Activated naive CD4-positive, alpha-beta T cell (primary cell): ENCODE measurements at places on chromosomes 1 and 21.

DNA sequence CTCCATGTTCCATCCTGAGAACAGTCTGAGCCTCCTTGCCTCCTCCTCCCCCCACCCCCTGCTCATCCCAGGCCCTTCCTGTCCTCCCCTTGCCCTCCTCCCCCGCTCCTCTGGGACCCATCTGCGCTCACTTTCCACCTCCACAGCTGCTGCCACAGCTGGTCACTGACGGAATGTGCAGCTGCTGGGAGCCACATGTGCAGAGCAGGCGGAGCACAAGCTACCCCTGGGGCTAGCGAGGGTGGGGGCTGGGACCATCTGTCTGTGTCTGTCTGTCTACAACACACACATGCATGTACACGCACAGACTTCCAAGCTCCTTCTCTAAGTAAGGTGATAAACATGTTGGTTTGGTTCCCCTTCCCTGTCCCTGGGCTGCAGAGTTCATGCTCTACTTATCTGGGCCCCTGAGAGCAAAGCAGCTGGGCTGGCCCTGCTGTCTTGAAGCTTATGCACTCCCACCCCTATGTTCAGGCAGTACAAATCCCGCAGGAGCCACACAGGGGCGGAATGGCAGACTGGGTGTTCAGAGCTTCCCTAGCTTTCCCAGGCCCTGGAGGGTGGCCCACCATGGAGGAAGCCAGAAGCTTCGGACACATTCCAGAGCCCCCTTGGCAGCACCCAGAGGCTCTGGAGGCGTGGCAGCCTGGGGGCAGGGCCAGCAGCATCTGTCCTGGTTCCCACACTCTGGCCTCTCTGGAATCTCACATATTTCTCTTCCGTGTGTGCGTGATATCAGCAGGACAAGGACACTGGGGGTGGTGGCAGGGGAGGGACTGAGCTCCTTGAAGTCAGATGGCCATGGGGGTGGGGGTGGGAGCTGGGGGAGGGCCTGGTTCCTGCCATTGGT, 7.0 kb upstream of the HEYL start:
- DNase-seq, result no peak

GRCh38 chr1:198220428-198220827, 63.6 kb downstream of the NEK7 start:
- no peak for DNase-seq

- no peak for DNase-seq
Observed at GRCh38 chr1:206945779-206946178, 487 bp downstream of the PIGR start.

GRCh38 chr1:172946814-172947507, 103.8 kb downstream of the TNFSF18 start:
- DNase-seq, result no peak

- DNase-seq, result no peak
Observed at GRCh38 chr1:78079580-78079979, 33.8 kb downstream of the GIPC2 start.

GRCh38 chr1:206856674-206857464, 8.6 kb upstream of the IL20 start:
- no peak for DNase-seq

GRCh38 chr1:99781798-99782197, 15.4 kb upstream of the FRRS1 start:
- no peak for DNase-seq

GRCh38 chr1:107551456-107551855, 410.6 kb downstream of the NTNG1 start:
- no peak for DNase-seq

DNA sequence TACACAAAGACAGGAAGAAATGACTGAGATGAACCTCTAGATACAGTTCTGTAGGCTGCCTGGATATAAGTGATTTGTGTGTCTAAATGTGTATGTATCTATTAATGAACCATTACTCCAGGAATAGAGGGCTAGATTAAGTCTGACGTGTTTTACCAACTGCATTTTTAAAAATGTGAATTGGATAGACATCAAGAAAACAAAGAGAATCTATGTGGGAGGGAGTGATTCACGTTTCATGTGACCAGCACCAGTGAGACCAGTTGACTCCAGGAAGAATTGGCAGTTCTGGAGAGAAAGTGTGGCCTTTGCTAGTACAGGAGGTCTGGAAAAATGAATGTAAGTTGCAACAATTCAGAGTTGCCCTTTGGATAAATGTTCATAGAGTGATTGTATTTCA, 53.4 kb upstream of the RGS21 start:
- DNase-seq, result no peak

DNA sequence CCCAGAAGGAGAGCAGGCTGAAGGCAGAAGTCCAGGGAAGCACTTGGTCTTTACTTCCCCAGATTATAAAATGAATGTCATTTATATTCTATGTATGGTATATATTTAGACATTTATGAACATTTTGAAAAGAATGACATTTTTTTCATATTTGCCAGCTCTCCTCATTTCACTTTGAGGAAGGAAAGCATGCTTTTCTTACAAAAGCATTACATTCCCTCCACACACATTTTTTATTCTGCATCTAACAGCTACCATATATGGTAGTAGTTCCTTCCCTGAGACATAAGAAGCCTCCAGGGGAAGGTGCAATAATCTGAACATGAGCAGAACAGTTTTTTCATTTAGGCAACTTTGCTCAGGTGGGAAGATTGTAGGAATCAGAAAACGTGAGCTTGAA, 94.0 kb downstream of the LRRC7 start:
- DNase-seq, result no peak
